ENCODE measurements at places on chromosomes 1 and 21.
A peak's percentile ranks its signal among the peaks of the same experiment; 100 is the strongest.

GRCh38 chr1:230109895-230110667, 43.0 kb downstream of the GALNT2 start:
- H3K4me1 ChIP-seq = peaks cover 89% of the 10 kb centered on the region
- DNase-seq = peak; percentile 71

DNA sequence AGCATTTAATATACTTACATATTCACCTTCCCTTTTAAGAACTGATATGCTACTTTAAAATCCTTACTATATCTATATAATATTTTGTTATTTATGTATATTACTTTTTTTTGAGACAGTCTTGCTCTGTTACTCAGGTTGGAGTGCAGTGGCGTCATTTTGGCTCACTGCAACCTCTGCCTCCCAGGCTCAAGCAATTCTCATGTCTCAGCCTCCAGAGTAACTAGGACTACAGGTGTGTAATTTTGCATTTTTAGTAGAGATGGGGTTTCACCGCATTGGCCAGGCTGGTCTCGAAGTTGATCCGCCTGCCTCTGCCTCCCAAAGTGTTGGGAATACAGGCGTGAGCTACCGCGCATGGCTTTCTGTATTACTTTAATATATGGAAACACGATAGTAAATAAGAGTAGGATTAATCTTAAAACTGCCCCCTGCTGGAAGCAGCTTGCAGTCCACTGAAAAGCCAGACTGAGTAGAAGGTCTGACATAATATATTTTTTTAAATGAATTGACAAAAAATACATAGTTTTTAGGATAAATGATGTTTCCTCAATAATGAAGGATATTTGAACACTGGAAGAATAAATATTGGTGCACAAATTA, 24.4 kb downstream of the RCAN3 start:
- no peak overlapping the region for H3K4me3 ChIP-seq
- H3K27ac ChIP-seq = no peak overlapping the region
- H3K4me1 ChIP-seq = no peaks in the 10 kb centered on the region
- H3K36me3 ChIP-seq = no peaks in the 10 kb centered on the region
- H3K27me3 ChIP-seq = no peaks in the 10 kb centered on the region

DNA sequence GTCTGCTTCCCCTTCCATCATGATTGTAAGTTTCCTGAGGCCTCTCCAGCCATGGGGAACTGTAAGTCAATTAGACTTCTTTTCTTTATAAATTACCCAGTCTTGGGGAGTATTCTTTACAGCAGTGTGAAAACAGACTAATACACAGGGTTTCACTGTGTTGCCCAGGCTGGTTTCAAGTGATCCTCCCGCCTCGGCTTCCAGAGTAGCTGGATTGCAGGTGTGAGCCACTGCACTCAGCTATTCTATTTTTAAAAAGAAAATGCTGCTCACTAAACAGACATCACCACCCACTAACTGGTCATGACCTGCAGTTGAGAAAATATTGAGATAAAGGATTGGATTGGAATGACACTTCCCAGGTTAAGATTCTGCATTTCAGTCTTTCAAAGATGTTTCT, 20.8 kb upstream of the SLC2A7 start:
- H3K4me1 ChIP-seq = no peaks in the 10 kb centered on the region
- no peak for DNase-seq
- no peaks in the 10 kb centered on the region for H3K27me3 ChIP-seq

DNA sequence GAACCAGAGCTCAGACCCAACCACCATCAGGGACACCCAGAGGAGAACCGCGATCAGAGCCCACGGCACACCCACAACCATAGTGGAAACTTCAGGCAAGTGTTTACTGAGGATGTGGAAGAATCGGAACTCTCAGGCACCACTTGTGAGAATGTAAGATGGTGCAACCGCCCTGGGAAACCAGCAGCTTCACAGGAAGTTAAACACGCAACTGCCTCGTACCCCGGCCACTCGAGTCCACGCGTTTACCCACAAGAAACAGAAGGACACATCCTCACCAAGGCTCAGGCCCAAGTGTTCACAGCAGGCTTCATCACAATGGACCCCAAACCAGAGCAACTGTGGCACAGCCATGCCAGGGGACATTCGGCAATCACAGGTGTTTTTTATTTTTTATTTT, 51.4 kb upstream of the COL6A2 start:
- DNase-seq = no peak
- H3K36me3 ChIP-seq = no peaks in the 10 kb centered on the region
- no peak overlapping the region for H3K4me3 ChIP-seq

DNA sequence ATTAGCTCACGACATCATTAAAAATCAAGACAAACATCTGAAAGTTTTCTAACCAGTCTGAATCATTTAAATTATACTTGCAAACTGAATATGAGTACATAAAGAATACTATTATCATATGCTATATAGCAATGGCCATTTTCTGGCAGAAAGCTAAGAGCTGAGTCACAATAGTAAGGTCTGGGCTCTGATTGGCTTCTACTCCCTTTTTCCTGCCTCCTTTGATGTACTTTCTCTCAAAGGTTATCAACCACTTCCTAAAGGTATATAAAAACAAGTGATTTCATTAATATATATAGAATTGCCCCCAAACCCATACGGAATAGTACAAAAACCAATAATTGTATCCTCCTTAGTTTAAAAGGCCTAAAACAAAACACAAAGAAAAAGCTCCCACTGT, 7.0 kb downstream of the KCNA3 start:
- no peak overlapping the region for H3K27ac ChIP-seq
- H3K4me3 ChIP-seq = no peak overlapping the region
- H3K27me3 ChIP-seq = no peaks in the 10 kb centered on the region
- no peak for DNase-seq
- H3K36me3 ChIP-seq = peaks cover 15% of the 10 kb centered on the region

- no peaks in the 10 kb centered on the region for H3K4me1 ChIP-seq
- no peak overlapping the region for H3K27ac ChIP-seq
These were observed 153.9 kb downstream of the FMN2 start for GRCh38 chr1:240245629-240246020.

- H3K4me1 ChIP-seq = no peaks in the 10 kb centered on the region
- DNase-seq = no peak
- H3K4me3 ChIP-seq = no peak overlapping the region
- no peaks in the 10 kb centered on the region for H3K27me3 ChIP-seq
- no peak overlapping the region for H3K27ac ChIP-seq
These were observed 107.7 kb upstream of the CACYBP start for GRCh38 chr1:174892016-174892415.

DNA sequence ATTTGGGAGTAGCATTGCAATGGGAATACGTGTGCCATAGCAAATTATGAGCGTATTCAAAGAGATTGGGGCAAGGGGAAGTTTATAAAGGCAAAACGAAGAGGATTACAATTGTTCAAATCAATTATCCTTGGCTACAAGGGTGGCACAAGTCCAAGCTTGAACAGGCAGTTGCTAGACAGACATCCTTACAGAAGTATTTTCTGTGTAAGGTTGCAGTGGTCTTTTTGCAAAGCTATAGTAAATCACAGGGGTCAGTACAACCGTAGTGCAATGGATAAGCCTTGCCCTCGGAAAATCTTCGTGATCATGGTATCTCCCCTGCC, 37.4 kb upstream of the HAO2 start:
- no peaks in the 10 kb centered on the region for H3K27me3 ChIP-seq
- no peak for DNase-seq
- no peaks in the 10 kb centered on the region for H3K36me3 ChIP-seq
- peaks cover 13% of the 10 kb centered on the region for H3K4me1 ChIP-seq
- H3K4me3 ChIP-seq = no peak overlapping the region

DNA sequence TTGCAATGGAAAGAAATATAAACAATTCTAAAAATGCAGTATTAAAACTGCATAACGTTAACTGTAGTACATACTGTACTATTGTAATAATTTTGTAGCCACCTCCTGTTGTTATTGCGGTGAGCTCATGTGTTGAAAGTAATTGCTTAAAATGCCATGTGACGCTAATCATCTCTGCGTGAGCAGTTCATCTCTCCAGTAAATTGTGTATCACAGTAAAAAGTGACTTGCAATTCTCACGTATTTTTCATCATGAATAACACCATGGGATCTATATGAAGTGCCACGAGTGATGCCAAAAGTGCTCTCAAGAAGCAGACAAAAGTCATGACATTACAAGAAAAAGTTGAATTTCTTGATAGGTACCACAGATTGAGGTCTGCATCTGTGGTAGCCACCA, 82.4 kb upstream of the CYYR1 start:
- no peak for DNase-seq
- H3K27ac ChIP-seq = no peak overlapping the region
- no peak overlapping the region for H3K4me3 ChIP-seq
- H3K4me1 ChIP-seq = no peaks in the 10 kb centered on the region
- no peaks in the 10 kb centered on the region for H3K36me3 ChIP-seq

GRCh38 chr1:60904099-60904851, 178.1 kb upstream of the NFIA start:
- no peaks in the 10 kb centered on the region for H3K4me1 ChIP-seq
- H3K4me3 ChIP-seq = no peak overlapping the region
- H3K27me3 ChIP-seq = no peaks in the 10 kb centered on the region
- no peak overlapping the region for H3K27ac ChIP-seq
- no peaks in the 10 kb centered on the region for H3K36me3 ChIP-seq

DNA sequence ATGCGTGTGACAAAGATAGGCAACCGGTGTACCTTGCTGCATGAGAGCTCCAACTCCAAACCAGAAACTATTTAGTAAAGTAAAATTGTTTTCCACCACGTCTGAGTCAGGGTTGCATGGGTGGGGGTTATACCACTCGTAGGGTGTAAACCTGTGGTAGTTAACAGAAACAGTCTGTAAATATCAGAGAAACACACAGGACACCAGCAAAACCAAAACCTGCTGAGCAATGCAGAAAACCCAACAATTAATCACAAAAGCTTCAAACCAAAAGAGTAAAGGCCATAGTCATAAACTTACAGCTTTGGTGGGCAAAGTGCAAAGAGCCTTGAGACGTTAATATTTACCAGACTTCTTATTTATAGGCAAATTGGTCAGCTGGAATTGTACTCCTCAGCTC, 282.7 kb downstream of the BACH1 start:
- no peaks in the 10 kb centered on the region for H3K36me3 ChIP-seq
- DNase-seq = no peak
- no peaks in the 10 kb centered on the region for H3K27me3 ChIP-seq
- H3K4me1 ChIP-seq = no peaks in the 10 kb centered on the region

- H3K36me3 ChIP-seq = no peaks in the 10 kb centered on the region
- H3K4me1 ChIP-seq = no peaks in the 10 kb centered on the region
- no peaks in the 10 kb centered on the region for H3K27me3 ChIP-seq
- no peak overlapping the region for H3K4me3 ChIP-seq
- H3K27ac ChIP-seq = no peak overlapping the region
These were observed 301.8 kb downstream of the BRINP2 start for GRCh38 chr1:177472567-177472966.

- no peaks in the 10 kb centered on the region for H3K4me1 ChIP-seq
- peak; percentile 50 for DNase-seq
- H3K4me3 ChIP-seq = peak overlapping the region; percentile 52
- no peak overlapping the region for H3K27ac ChIP-seq
These were observed 46.5 kb upstream of the COA6 start for GRCh38 chr1:234326497-234327366.

DNA sequence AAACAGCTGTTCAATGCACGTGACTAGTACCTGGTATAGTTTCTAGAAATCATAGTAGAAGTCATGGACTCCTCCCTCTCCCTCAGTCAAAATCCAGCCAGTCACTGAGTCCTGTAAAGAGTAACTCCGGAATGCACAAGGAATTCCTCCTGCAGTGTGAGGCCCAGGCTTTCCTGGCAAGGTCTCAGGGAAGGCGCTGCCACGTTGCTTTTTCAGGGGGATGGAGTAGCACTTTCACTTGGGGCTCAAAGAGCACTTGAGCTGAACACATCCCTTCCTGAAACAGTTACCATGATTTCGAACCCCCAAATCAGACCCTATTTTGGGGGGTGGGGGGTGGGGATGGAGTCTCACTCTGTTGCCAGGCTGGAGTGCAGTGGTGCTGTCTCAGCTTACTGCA, 26.4 kb upstream of the LRRC8D start:
- no peaks in the 10 kb centered on the region for H3K36me3 ChIP-seq
- no peaks in the 10 kb centered on the region for H3K4me1 ChIP-seq
- no peak overlapping the region for H3K27ac ChIP-seq
- no peak for DNase-seq
- H3K4me3 ChIP-seq = no peak overlapping the region
- H3K27me3 ChIP-seq = no peaks in the 10 kb centered on the region

DNA sequence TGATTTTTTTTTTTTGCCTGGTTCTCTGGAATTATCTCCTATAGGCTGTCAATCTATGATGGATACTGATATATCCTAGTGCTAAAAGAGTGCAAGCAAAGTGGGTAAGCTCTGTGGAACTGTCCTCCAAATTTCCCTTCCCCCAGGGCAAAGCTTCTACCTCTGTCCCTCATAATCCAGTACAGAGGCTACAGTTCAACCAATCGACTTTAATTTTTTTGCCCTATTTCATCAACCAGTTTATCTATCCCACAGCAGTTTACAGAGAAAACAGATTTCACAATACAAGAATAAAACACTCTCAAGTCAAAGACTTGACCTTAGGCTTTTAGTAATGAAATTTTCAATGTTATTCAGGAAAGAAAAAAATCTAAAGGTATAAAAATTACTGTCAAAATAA, 13.9 kb downstream of the PUM1 start:
- DNase-seq = no peak
- H3K4me1 ChIP-seq = no peaks in the 10 kb centered on the region
- H3K4me3 ChIP-seq = no peak overlapping the region
- peaks cover 55% of the 10 kb centered on the region for H3K36me3 ChIP-seq

GRCh38 chr1:231396643-231397042, 25.4 kb downstream of the EGLN1 start:
- H3K4me1 ChIP-seq = no peaks in the 10 kb centered on the region
- H3K36me3 ChIP-seq = no peaks in the 10 kb centered on the region
- no peak overlapping the region for H3K27ac ChIP-seq
- H3K27me3 ChIP-seq = no peaks in the 10 kb centered on the region
- no peak for DNase-seq
- H3K4me3 ChIP-seq = no peak overlapping the region

GRCh38 chr21:21232320-21232719, 234.1 kb downstream of the NCAM2 start:
- no peaks in the 10 kb centered on the region for H3K36me3 ChIP-seq
- no peak overlapping the region for H3K4me3 ChIP-seq
- H3K4me1 ChIP-seq = no peaks in the 10 kb centered on the region
- no peak for DNase-seq
- no peak overlapping the region for H3K27ac ChIP-seq

- no peak overlapping the region for H3K27ac ChIP-seq
- H3K36me3 ChIP-seq = no peaks in the 10 kb centered on the region
- DNase-seq = no peak
- no peak overlapping the region for H3K4me3 ChIP-seq
These were observed 2.8 kb upstream of the KRTAP10-5 start for GRCh38 chr21:44583089-44583799.

- H3K4me1 ChIP-seq = no peaks in the 10 kb centered on the region
- no peaks in the 10 kb centered on the region for H3K27me3 ChIP-seq
- no peak overlapping the region for H3K27ac ChIP-seq
- H3K4me3 ChIP-seq = no peak overlapping the region
- no peak for DNase-seq
These were observed 5.3 kb downstream of the SCMH1 start for GRCh38 chr1:41236781-41237180.
